ENCODE measurements at places on chromosomes 3 and 15.

- no peak for DNase-seq
These were observed 7.0 kb upstream of the RFT1 start for GRCh38 chr3:53137221-53137620.

DNA sequence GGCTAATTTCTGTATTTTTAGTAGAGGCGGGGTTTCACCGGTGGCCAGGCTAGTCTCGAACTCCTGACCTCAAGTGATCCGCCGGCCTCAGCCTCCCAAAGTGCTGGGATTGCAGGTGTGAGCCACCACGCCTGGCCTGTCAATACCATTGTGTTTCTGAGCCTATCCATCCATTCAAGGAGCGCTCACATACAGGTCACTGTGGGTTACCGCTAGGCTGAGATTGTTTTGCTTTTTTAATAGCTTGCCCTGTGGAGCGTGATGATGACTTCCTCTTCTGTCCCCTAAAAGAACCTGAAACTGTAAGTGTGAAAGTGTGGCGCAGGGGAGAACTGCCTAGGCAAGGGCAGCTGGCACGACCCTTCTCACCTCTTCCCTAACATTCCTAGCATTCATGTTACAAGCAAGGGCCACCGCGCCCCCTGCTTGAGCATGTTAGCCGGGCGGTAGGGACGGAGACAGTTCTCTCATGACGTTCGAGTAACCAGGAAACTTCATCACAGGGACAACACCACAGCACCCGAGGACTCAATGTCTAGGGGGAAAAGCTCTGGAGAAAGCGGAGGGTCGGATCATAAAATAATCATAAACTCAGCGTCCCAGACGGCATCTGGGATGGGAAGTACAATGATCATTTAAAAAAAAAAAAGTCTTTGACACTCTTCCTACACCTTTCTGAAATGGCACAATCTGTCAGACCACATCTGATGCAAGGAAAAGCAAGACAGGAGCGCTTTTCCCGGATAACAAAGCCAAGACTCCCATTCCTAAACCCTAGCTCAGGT lies 790 bp downstream of the LAMP3 start:
- DNase-seq: peak; percentile 83

GRCh38 chr3:65877160-65877559 lies 161.6 kb downstream of the MAGI1 start:
- no peak for DNase-seq

DNA sequence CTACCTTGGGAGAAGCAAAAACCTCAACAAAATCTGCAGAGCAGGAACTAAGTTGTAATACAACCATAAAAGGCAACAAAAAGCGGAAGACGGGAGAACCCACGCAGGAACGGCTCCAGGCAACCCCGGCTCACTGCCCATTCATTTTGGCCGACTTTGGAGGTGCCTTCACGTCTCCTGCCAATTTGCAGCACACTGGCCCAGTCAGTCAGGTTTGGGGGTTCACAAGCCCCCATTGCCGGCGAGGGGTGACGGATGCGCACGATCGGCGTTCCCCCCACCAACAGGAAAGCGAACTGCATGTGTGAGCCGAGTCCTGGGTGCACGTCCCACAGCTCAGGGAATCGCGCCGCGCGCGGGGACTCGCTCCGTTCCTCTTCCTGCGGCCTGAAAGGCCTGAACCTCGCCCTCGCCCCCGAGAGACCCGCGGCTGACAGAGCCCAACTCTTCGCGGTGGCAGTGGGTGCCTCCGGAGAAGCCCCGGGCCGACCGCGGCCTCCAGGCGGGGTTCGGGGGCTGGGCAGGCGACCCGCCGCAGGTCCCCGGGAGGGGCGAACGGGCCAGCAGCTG lies 463 bp downstream of the TERC start:
- peak; percentile 78 for DNase-seq

DNA sequence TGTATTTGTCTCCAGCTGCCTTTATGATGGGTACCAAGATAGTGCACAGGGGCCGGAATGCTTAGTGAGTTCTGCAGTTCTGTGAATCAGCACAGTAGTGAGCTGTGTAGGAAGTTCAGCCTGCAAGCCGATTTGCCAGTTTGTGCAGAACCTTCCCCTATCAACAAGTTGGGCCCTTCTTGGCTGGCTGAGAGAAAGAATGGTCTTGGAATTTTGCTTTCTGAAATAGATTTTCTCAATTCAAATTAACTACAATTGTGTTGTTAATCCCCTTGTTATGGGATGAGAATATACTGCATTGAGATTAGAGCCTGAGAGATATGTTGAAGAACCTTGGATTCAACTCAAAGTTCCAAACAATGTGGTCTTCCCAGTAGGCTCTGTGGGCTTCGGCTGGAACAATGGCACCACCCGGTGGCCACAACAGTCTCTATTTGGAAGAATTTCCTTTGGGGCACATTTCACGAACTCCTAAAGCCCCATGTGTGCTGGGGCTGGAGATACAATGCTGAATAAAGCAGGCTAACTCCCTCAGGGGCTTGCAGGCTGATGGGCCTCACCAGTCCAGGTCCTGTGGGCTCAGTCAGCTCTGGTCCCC lies 59.1 kb downstream of the TRIM42 start:
- DNase-seq: peak; percentile 18

- no peak for DNase-seq
These were observed 53.7 kb downstream of the PCSK6 start for GRCh38 chr15:101435761-101436160.

DNA sequence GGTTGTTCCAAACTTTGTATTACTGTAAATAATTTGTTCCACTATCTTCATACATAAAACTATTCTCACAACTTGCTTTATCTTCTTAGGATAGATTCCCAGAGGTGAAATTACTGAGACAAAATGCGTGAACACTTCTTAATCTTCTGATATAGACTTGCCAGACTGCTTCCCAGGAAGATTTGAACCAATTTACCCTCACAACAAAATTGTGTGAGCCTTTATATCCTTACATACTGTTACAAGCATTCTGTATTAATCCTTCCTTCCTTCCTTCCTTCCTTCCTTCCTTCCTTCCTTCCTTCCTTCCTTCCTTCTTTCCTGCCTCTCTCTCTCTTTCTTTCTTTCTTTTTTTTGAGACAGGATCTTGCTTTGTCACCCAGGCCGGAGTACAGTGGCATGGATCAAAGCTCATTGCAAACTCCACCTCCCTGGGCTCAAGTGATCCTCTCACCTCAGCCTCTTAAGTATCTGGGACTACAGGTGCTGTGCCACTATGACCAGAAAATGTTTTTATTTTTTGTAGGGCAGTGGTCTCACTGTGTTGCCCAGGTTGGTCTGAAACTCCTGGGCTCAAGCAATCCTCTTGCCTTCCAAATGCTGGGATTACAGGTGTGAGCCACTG lies 57.1 kb upstream of the SSR3 start:
- no peak for DNase-seq

GRCh38 chr3:135792174-135792573 lies 173.4 kb upstream of the PPP2R3A start:
- DNase-seq: no peak

- DNase-seq: peak; percentile 19
These were observed 275.9 kb downstream of the DOCK3 start for GRCh38 chr3:50950591-50950990.

GRCh38 chr3:14377838-14378169 lies 24.6 kb upstream of the SLC6A6 start:
- DNase-seq: no peak

GRCh38 chr3:73502609-73503583 lies 121.8 kb downstream of the PDZRN3 start:
- peak; percentile 72 for DNase-seq

DNA sequence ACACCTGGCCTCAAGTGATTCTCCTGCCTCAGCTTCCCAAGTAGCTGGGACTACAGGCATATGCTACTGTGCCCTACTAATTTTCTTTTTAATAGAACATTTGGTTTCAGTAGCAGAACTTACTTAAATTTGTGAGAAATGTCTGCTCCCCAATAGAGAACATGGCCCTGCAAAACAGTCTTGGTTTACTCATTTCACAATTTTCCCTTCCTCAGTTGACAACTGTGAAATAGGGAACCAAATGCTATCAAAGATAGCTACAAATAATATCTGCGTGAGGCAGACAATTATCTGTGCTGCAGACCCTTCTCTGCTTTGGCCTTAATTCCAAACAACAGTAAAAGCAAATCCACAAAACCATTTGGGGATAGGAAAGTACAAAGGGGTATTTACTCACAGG lies 22.6 kb downstream of the METTL6 start:
- peak; percentile 23 for DNase-seq

GRCh38 chr3:97815149-97815917 lies 6.5 kb upstream of the CRYBG3 start:
- DNase-seq: no peak

DNA sequence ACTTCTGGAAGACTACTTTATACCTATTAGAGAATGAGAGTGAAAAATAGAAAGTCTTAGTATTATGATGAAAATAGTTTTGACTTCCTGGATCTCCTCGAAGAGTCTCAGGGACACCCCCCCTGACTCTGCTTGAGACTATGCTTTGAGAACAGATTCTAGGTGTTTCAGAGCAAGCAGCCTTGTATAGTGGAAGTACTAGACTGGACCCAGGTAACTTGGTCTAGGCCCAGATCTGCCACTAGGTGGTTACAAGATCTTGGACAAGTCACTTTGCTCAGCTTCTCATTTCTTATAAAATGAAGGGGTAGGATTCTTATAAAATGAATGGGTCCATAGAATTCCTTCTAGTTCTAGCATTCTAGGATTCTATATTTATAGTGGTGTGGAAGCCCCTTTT lies 9.1 kb downstream of the ABHD5 start:
- DNase-seq: peak; percentile 41

DNA sequence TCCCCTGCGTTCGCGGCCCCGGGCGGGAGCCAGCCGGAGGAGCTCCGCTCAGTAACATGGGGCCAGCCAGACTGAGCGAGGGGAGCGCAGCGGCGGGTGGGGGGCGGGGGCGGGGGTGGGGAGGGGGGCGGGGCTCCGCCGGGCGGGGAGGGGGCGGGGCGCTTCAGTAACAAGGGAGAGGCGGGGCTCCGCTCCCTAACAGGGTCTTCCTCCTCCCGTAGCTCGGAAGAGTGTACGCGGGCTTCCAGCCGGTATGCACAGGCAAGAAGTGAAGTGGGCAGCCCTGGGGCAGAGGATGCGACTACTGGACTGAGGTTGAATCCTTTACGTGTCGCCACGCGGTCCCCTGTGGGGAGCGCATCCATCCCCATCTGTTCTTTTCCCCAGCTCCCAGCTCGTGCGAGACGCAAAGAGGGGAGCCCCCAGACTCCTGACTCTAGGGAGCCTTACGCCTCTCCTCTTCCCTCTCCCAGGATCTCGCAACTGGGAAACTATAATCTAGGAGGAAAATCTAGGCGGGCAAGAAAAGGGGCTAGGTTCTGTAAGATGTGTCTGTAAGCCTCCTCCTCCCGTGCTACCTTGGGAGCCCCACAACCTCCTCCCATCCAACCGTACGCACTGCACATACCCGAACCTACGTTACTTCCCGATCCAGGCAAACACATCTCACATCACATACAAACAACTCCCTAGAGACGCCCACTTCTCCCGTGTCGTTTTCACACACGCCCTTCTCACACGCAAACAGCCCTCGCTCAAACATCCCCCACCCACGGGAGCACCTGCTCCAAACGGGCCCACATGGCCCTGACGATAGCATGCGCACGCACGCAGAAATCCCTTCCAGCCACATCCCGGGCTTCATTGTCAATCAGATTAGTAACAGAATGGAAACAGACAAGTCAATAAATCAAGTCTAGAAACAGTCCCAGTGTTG lies at the start of gene SHF:
TSS of gene SHF (minus strand) at position 73 of the 937 bp plus-strand sequence. CDS start at position 58, 15 bp downstream.
- peak; percentile 88 for DNase-seq

- no peak for DNase-seq
These were observed 699.4 kb downstream of the ZPLD1 start for GRCh38 chr3:103134023-103134724.

DNA sequence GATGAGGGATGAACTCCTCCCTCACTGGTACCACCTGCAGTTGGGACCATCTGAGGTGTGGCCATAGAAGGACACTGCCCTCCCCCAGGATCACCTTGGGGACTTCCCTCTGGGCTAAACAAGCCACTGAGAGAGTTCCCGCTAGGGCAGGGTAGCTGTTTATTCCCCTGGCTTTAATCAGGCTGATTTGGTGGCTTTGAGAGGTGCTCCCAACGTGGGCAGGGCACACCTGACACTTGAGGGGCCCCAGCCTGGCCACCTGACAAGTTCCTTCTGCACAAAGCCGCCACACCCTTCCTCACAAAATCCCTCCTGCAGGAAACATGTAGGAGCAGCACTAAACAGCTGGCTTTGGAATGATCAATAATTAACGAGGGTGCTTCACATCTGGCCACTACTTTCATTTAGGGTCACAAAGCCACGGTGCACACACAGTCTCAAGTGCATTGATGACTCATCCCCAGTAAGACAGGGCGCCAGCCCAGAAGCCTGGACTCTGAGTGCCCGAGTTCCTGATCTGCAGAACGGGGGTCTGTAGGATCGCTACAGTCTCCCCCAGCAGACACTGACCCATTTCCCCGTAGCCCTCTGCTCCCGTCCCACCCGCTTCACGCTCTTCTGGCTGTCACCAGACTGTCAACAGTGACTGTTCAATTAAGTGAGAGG lies 75.1 kb downstream of the ATP10A start:
- no peak for DNase-seq

DNA sequence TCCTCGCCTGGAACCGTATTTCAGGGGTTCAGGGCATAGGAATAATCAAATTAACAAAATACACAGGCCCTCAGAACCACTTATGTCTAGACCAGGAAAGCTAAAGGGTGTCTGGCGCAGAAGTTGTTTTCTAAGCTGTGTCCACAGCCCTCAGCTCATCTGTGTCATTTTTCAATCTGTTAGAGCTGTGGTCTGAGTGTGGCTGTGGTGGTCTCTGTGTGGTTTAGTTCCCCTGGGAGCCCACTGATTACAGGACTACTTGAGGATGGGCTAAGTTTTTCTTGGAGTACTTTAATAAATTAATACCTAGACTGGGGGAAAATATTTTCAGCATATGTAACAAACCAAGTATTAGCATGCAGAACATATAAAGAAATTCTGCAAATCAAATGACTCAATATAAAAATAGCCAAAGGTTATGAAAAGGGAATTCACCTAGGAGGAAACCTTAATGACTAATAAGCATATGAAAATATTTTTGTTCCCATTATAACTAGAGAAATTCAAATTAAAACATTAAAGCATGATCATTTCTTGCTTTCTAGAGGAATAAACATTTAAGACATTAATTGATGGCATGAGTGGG lies 186.3 kb downstream of the SATB1 start:
- no peak for DNase-seq

- DNase-seq: no peak
These were observed 30.9 kb downstream of the HES1 start for GRCh38 chr3:194166682-194167479.

GRCh38 chr3:105425153-105425502 lies 58.4 kb downstream of the ALCAM start:
- DNase-seq: no peak
